ENCODE measurements at places on chromosomes 13 and 19.

DNA sequence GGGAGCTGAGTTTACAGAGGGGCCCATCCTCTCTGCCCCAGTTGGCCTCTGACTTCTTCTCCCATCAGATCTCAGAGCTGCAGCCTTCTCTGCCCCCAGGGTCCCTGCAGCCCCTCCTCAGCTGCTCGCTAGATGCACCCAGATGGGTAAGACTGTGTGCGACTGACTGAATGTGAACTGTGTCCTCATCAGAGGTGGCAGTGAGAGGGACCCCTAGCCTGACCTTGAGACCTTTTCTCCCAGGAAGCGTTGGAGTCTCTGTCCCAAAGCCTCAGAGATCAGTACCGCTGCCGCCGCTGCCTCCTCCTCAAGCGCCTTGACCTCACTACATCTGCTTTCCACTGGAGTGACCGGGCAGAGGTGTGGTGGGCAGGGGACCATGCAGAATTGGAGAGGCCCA, 2.4 kb downstream of the FAM98C start:
- DNase-seq: no peak

- DNase-seq: no peak
Observed at GRCh38 chr19:6671960-6672359, 2.0 kb upstream of the TNFSF14 start.

GRCh38 chr13:99558570-99559180, 57.4 kb downstream of the TM9SF2 start:
- no peak for DNase-seq

GRCh38 chr13:59452189-59452890, 711.4 kb downstream of the DIAPH3 start:
- DNase-seq: no peak

DNA sequence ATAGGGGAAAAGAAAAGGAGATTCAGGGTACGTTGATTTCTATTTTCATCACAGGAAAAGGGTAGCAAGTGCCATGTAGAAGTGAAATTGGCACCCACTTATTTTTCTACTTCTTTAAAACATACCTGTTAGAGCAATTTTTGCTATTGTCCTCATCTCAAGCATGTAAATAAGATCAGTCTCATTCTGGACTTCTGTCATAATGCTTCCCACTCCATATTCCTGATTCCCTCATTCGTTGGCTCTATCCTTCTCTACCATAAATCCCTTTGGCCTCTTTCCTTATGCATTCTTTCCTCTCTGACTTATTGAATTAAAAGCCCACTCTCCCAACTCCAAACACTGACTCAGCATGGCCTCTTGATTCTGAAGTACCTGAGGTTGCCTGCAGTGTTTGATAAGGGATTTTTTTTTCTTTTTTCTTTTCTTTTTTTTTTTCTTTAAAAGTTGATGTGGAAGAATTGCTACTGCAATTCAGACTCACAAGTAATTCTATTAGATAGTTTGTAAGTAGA, 465.7 kb downstream of the SLITRK6 start:
- no peak for DNase-seq

- no peak for DNase-seq
Observed at GRCh38 chr19:2145831-2146241, 5.5 kb downstream of the AP3D1 start.

- DNase-seq: no peak
Observed at GRCh38 chr13:106109391-106109791, 426.1 kb downstream of the EFNB2 start.

DNA sequence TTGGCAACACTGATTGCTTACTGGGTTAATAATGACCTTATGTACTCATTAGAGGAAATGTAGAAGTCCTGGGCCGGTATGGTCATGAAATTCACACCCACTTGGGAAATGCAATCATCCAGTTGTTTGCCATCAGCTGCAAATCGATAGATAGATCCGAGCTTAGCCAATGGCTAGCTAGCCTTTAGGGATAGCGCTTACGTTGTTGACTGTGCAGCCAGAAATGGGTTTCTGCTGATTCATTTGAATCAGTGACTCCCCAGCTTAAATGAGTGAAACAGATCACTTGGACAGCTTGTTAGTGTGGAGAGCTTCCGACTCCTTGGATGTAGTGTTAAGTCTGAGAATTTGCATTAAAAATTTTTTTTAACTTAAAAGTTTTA, 11.8 kb downstream of the IL17D start:
- no peak for DNase-seq

DNA sequence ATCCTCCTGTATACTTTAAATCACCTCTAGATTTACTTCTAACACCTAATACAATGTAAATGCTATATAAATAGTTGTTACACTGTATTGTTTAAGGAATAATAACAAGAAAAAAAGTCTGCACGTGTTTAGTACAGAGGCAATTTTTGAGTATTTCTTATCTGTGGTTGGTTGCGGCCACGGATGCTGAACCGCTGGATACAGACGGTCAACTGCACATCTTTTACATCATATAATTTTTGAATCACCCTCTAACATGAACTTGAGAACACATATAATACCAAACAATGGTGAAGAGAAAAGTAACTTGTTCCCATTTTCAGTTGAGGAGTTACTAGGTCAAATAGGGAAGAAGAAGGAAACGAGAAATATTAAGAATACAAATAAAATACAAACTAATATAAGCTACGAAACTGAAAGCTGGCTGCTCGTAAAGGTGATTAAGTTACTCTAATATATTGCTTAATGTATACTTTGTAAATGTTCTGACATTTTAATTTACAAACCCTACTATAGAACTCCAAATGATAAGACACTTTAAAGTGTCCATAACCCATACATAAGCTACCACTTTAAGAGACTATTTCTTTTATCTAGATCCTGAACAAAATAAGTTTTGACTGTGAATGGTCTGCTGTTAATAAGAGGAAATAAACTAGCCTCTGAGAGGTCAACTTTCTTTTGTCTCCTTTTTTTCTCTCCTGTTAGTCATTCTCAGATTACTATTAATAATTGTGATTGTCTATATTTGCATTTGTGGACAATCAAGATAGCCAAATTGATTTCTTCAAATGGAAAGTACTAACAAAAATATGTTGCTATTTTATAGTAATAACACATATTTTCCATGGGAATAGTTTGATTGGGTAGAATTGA, 457.4 kb downstream of the DIAPH3 start:
- no peak for DNase-seq

DNA sequence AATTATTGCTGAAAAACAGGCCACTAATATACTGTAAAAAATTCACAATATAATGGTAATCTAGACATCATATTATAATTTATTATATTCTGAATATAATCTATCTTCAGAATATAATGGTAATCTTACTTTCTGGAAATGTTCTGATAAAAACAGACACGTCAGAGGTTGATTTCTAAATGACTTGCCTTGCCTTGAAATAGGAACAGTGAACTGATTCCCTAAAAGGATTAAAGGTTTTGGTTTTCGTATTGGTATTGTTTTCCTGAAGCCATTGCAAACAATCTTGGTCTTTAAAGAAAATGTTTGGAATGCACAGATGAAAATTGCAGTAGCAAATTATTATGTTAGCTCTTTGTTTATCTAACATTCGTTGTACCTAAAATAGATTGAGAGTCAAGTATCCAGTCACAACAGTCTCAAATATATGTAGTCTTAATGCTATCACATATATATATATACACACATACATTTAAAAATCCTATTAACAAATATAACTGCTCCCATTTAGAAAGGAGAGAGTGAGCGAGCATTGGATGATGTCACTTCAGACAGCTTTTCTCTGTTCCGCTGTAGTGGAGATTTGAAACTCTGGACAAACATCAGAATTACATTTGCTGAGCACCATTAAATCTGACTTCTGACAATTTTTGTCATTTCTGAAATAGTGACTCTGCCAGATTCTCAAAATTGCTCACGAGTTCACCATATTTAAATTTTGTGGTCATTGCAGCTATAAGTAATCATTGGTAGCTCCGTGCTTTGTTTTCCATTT, 1.7 kb downstream of the ITM2B start:
- no peak for DNase-seq

All from activated T-cell treated with anti-CD3 and anti-CD28 coated beads, Interleukin-2, amount 50 U/mL, for 48 hours (primary cell).